ENCODE measurements at places on chromosomes 7 and 10. TPM values are rescaled to one million over a fixed set of nuclear protein-coding genes. Genes with fewer than 3 reads are reported as not detected.

Gene PON3
- not detected for total RNA-seq

Gene DBNL
- 122 TPM for total RNA-seq

Gene CUBN
- total RNA-seq, result 0.85 TPM

Gene AKR1C4
- total RNA-seq, result not detected

Gene ARHGAP22
- 20.7 TPM for total RNA-seq

Gene HMX3
- total RNA-seq, result not detected

Gene CDHR1
- under 0.01 TPM for total RNA-seq

Gene PAPOLB
- 0.14 TPM for total RNA-seq

Gene AZGP1
- total RNA-seq, result 0.09 TPM

Gene EDRF1
- total RNA-seq, result 17.4 TPM

Gene ASAH2
- total RNA-seq, result 1.00 TPM

Gene CELF2
- 4.0 TPM for total RNA-seq

Gene CYP26C1
- total RNA-seq, result under 0.01 TPM

Gene SLK
- total RNA-seq, result 43.0 TPM

Gene TUBAL3
- total RNA-seq, result not detected

Gene OR13A1
- total RNA-seq, result not detected

Gene DNAJC12
- 4.3 TPM for total RNA-seq
